MCF 10A (cell line): ENCODE measurements at places on chromosomes 4 and X. TPM values are rescaled to one million over a fixed set of nuclear protein-coding genes. Genes with fewer than 3 reads are reported as not detected.

GRCh38 chr4:184288451-184289178 lies 70.9 kb upstream of the ENPP6 start:
- H3K36me3 ChIP-seq: no peaks in the 10 kb centered on the region
- no peaks in the 10 kb centered on the region for H3K4me1 ChIP-seq
- H3K4me3 ChIP-seq: no peak overlapping the region
- no peak for DNase-seq
- H3K27me3 ChIP-seq: no peaks in the 10 kb centered on the region

GRCh38 chrX:9862525-9862924 lies 76.3 kb downstream of the SHROOM2 start:
- no peak for DNase-seq
- H3K4me1 ChIP-seq: peaks cover 17% of the 10 kb centered on the region
- no peak overlapping the region for H3K27ac ChIP-seq
- no peaks in the 10 kb centered on the region for H3K36me3 ChIP-seq

GRCh38 chr4:53744446-53745160 lies 153.3 kb upstream of the LNX1 start:
- no peaks in the 10 kb centered on the region for H3K36me3 ChIP-seq
- H3K27ac ChIP-seq: no peak overlapping the region
- DNase-seq: no peak
- no peaks in the 10 kb centered on the region for H3K4me1 ChIP-seq
- no peak overlapping the region for H3K4me3 ChIP-seq
- H3K27me3 ChIP-seq: no peaks in the 10 kb centered on the region

DNA sequence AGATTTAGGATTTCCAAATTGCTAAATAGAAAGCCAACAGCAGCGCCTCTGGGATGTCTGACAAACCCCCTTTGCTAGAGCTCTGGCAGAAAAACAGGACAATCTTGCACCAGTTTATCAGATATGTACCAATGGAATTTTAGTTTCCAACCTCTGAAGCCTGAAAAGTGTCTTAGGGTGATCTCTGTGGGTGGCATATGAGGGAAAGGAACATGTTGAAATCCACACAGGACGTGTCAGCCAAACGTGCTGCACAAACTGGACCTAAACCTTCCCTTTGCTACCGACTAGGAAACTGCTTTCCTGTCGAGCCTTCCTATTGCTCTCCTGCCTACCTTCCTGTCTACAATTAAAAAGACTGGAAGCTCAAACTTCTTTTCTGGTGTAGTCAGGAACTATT lies 53.5 kb downstream of the REELD1 start:
- H3K36me3 ChIP-seq: peaks cover 5% of the 10 kb centered on the region
- no peak for DNase-seq
- H3K27me3 ChIP-seq: no peaks in the 10 kb centered on the region
- no peaks in the 10 kb centered on the region for H3K4me1 ChIP-seq

DNA sequence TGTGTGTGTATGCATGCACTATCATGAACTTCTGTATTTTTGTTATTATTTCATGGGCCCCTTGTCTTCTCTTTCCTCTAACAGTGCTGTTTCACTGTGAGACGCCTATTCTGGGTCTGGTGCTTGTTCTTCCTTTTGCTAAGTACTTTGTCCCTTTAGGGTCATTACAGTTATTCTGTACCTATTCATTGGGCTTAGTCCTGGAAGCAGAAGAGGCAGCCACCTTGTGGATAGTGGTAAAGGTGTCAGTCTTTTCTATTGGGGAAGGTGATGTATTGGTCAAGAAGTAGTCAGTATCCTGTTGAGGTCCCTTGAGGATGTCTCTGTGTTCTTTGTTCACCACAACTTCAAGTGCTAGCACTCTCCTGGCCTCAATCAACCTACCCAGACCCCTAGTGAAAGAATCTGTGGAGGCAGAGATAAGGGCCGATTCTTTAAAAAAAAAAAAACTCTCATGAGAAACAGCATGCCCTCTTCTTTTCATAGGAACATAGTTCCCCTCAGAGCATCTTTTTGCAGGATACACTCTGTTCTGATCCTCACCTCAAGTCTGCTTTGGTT lies 593.8 kb downstream of the SPRY1 start:
- H3K27ac ChIP-seq: no peak overlapping the region
- peaks cover 9% of the 10 kb centered on the region for H3K4me1 ChIP-seq
- no peak for DNase-seq
- no peak overlapping the region for H3K4me3 ChIP-seq
- no peaks in the 10 kb centered on the region for H3K27me3 ChIP-seq

DNA sequence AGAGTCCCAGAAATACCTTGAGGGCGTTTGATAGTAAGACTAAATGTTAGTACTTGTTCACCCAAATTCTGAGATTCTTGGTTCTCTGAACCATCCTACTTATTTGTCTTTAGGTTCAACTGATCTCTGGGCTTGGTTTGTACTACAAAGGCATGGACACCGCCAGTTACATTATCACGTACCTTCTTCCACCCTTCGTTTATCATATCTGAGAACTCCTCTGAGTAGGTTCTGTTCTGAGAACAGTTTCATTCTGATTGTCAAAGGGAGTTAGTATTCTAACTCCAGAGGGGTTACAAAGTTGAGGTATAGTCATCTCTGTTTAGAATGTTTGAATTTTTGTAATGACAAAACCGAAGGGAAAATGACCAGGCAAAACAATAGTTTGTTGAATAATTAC lies 19.3 kb downstream of the ZFX start:
- no peak for DNase-seq
- H3K27ac ChIP-seq: peak overlapping the region; percentile 71
- peaks cover 44% of the 10 kb centered on the region for H3K4me1 ChIP-seq
- no peaks in the 10 kb centered on the region for H3K27me3 ChIP-seq

- H3K4me3 ChIP-seq: no peak overlapping the region
- no peaks in the 10 kb centered on the region for H3K36me3 ChIP-seq
- H3K27me3 ChIP-seq: no peaks in the 10 kb centered on the region
Observed at GRCh38 chr4:73922766-73923630, 53.8 kb downstream of the CXCL1 start.

- H3K36me3 ChIP-seq: no peaks in the 10 kb centered on the region
- H3K4me1 ChIP-seq: peaks cover 18% of the 10 kb centered on the region
- no peak overlapping the region for H3K27ac ChIP-seq
- DNase-seq: no peak
- no peak overlapping the region for H3K4me3 ChIP-seq
Observed at GRCh38 chr4:188005561-188005960, 10.0 kb downstream of the ZFP42 start.

- H3K4me3 ChIP-seq: peak overlapping the region; percentile 41
- DNase-seq: peak; percentile 97
- peak overlapping the region; percentile 95 for H3K27ac ChIP-seq
- H3K27me3 ChIP-seq: no peaks in the 10 kb centered on the region
Observed at GRCh38 chr4:145808021-145808650, 128.2 kb downstream of the C4orf51 start.

DNA sequence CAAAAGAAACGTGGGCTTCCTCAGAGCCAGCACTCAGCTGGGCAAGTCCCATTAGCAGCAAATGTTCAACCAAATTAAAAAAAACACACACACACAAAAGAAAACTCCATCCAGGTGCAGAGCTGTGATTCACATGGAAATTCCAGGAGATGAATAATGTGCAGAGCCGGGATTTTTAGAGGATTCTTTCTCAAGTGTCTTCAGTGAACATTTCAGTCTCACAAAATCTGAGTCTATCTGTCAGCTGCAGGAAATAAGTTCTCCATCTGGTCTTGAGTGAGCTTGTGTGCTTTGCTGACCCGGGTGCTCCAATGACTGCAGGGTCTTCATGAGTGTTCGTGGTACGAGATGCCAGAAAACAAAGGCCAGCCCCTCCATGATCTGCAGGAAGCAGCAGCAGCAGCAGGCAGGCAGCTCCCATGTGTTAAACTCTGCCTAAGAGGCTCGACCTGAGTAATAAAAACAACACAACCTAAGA lies 44.3 kb downstream of the RASGEF1B start:
- peaks cover 4% of the 10 kb centered on the region for H3K36me3 ChIP-seq
- peak overlapping the region; percentile 35 for H3K4me3 ChIP-seq
- no peaks in the 10 kb centered on the region for H3K27me3 ChIP-seq
- peak overlapping the region; percentile 94 for H3K27ac ChIP-seq
- H3K4me1 ChIP-seq: peaks cover 25% of the 10 kb centered on the region

DNA sequence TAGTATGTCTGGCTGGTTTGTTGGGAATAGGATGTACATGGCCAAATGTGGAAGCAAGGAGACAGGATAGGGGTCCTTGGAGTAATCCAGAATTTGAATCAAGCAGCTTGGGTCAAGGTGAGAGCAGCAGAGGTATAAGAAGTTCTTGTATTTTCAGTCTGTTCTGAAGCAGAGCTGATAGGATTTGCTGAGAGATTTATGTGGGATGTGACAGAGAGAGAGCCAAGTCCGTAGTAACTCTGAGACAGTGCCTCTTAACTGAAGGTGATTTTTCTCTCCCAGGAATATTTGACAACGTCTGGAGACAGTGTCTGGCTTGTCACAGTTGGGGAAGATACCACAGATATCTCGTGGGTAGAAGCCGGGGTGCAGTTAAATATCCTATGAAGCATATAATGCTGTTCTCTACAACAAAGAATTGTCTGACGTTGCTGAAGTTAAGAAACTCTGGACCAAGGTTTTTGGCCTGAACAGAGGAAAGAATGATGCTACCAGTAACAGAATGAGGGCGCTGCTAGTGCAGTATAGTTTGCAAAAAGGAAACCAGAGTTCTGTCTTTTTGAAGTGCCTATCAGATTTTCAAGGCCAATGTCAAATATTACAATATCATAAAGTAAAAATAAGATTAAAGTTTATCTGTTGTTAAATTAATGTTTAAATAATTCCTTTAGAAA lies 184.0 kb downstream of the ARHGAP24 start:
- DNase-seq: no peak
- no peaks in the 10 kb centered on the region for H3K36me3 ChIP-seq
- no peak overlapping the region for H3K4me3 ChIP-seq
- no peaks in the 10 kb centered on the region for H3K4me1 ChIP-seq
- H3K27me3 ChIP-seq: no peaks in the 10 kb centered on the region

- no peak for DNase-seq
- H3K4me1 ChIP-seq: no peaks in the 10 kb centered on the region
- no peaks in the 10 kb centered on the region for H3K27me3 ChIP-seq
- H3K36me3 ChIP-seq: no peaks in the 10 kb centered on the region
- no peak overlapping the region for H3K4me3 ChIP-seq
Observed at GRCh38 chr4:163470391-163470790, 3.2 kb downstream of the TKTL2 start.

DNA sequence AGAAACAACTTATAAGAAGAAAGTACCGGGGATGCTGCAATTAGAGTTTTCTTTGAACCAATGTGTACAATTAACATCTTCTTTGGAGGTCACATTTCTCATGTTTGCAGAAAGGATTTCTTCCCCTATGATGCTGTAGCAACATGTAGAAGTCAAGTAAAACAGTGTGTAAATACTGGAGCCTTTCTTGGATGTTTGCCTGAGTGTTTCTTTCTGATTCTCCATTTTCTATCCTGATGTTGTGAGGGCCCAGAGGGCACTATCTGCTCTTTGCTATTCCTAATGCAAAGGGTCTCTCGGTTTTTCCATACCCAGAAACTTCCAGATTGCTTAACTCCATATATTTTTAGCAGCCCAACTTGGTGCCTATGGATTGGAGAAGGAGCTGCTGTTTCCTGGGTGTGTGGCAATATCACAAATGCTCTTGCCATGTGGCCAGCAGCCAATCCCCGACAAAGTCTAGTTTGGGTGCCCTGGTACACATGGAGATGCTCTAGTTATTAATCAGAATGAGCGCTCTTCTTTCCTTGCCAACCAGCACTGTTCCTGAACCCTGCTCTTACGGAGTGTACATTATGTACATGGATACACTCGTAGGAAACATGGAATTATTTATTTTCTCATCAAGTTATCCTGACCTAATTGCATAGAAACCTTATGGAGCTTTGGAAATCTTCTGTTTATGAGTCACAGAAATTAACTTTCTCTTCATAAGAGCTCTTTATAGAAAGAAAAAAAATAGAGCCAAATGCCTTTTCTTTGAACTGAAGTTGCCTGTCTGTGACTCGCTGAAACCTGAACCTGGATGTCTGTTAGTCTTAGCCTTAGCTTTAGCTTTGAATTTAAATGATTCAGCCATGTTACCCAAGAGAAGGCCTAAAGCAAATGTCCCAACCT lies 67.0 kb upstream of the GPC4 start:
- H3K27me3 ChIP-seq: peaks cover 39% of the 10 kb centered on the region
- peak; percentile 71 for DNase-seq
- no peak overlapping the region for H3K4me3 ChIP-seq
- H3K36me3 ChIP-seq: peaks cover 6% of the 10 kb centered on the region

- H3K4me1 ChIP-seq: no peaks in the 10 kb centered on the region
- DNase-seq: no peak
- no peaks in the 10 kb centered on the region for H3K36me3 ChIP-seq
- H3K4me3 ChIP-seq: no peak overlapping the region
- H3K27ac ChIP-seq: no peak overlapping the region
Observed at GRCh38 chrX:65196758-65197360, 220.6 kb upstream of the ZC4H2 start.

- DNase-seq: no peak
- no peak overlapping the region for H3K27ac ChIP-seq
- no peak overlapping the region for H3K4me3 ChIP-seq
- H3K36me3 ChIP-seq: no peaks in the 10 kb centered on the region
- no peaks in the 10 kb centered on the region for H3K27me3 ChIP-seq
Observed at GRCh38 chr4:77197361-77197760, 40.4 kb downstream of the CCNG2 start.

- DNase-seq: peak; percentile 73
- H3K27me3 ChIP-seq: peaks cover 48% of the 10 kb centered on the region
- no peaks in the 10 kb centered on the region for H3K36me3 ChIP-seq
- H3K4me1 ChIP-seq: peaks cover 4% of the 10 kb centered on the region
Observed at GRCh38 chrX:56744996-56745395, 16.0 kb downstream of the NBDY start.

DNA sequence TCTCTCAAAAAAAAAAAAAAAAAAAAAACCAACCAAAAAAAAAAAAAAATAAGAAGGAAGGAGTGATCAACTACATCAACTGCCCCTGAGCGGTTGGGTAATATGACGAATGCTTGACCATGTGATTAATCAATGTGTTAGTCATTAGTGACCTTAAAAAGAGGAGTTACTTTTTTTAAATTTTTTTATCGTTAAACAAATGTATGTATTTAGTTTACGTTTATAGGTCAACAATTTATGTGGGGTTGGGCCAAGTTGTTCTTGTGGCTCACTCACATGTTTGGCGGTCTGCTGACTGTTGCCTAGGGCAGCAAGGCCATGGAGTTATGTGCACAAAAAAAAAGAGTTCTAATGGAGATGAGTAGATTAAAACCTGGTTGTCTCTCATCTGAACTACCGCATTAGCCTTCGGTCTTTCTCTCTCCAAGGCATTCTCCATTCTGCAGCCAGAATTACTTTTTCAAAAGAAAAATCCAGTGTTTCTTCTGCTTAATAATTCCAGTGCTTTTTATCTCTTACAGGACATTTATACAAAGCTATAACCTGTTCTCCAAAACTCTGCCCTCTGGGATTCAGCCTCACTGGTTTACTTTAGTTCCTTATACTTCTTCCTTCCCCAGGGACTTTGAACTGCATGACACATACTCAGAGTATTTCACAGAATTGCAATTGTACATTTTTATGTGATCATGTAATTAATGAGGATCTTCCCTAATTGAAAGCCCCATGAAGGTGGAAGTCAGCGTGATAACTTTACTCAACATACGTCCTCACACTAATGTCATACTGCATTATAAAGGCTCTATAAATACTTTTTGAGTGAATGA lies 505.5 kb downstream of the ANKRD50 start:
- H3K36me3 ChIP-seq: no peaks in the 10 kb centered on the region
- H3K4me1 ChIP-seq: peaks cover 27% of the 10 kb centered on the region
- DNase-seq: peak; percentile 37
- peak overlapping the region; percentile 85 for H3K27ac ChIP-seq

MRFAP1L1 gene
- 42.5 and 63.2 TPM in 2 replicates for total RNA-seq

ZMAT1 gene
- total RNA-seq: not detected in 2 replicates

WDR17 gene
- total RNA-seq: 1.3 and 1.5 TPM in 2 replicates

APLN gene
- total RNA-seq: not detected in 2 replicates

GAK gene
- 70.4 and 72.9 TPM in 2 replicates for total RNA-seq

GAGE13 gene
- total RNA-seq: not detected in 2 replicates

CCDC160 gene
- total RNA-seq: not detected in 2 replicates
